ENCODE measurements at places on chromosomes 2 and 18. TPM values are rescaled to one million over a fixed set of nuclear protein-coding genes. Genes with fewer than 3 reads are reported as not detected.
A peak's percentile ranks its signal among the peaks of the same experiment; 100 is the strongest.

DNA sequence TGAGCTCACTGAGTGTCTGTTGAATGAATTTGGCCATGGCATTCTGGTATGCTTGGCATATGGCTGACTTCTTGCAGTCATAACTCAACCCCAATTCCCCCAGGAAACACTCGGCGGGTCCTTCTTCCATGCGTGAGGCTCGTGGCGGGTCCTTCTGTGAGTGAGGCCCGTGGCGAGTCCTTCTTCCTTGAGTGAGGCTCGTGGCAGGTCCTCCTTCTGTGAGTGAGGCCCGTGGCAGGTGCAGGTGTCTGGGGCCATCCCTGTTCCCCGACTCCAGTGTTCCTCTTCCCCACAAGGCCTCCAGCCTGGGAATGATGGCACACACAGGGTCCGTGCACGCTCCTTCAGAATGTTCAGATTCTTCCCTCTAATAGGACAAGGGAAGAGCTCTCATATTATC lies 169.0 kb downstream of the EIPR1 start:
- H3K4me1 ChIP-seq: no peaks in the 10 kb centered on the region
- no peak overlapping the region for H3K27ac ChIP-seq
- no peak overlapping the region for H3K4me3 ChIP-seq
- no peak for DNase-seq
- no peaks in the 10 kb centered on the region for H3K27me3 ChIP-seq

- no peaks in the 10 kb centered on the region for H3K36me3 ChIP-seq
- H3K27me3 ChIP-seq: no peaks in the 10 kb centered on the region
- no peak for DNase-seq
Observed at GRCh38 chr2:127096718-127097470, 10.1 kb downstream of the BIN1 start.

DNA sequence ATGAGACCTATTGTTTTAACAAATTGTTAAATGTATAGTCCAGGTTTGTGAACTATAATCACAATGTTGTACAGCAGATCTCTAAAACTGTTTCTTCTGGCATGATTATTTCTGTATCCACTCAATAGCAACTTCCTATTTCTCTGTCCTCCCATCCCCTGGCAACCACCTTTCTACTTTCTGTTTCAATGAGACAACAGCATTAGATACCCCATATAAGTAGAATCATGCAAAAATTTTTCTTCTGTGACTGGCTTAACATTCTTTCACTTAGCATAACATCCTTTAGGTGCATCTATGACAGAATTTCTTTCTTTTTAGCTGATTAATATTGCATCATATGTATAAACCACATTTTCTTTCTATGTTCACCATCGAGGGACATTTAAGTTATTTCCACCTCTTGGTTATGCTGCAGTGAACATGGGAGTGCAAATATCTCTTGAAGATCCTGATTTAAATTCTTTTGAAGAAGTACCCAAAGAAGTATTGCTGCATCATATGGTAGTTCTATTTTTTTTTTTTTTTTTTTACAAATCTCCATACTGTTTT lies 713.5 kb downstream of the LRP1B start:
- no peak overlapping the region for H3K4me3 ChIP-seq
- no peaks in the 10 kb centered on the region for H3K36me3 ChIP-seq
- H3K27ac ChIP-seq: no peak overlapping the region

DNA sequence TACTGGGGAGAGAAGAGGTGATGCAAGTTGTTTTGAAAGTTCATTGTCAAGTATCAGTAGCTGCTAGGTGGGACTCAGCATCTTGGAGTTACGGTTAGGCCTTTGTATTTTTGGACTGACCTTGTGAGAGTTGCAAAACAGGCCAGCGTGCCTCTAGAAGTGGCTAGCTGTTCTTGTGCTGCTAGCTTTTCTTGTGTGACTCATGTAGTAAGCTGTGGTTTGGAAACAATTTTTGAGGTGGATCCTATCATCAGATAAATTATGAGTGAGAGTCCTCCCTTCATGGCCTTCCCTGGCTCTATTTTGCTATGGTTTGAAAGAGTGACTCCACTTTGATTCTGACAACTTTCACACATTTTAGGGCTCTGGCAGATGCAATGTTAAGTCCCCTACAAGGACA lies 409.2 kb upstream of the HS6ST1 start:
- H3K27me3 ChIP-seq: no peaks in the 10 kb centered on the region
- H3K36me3 ChIP-seq: no peaks in the 10 kb centered on the region
- no peak overlapping the region for H3K4me3 ChIP-seq
- H3K27ac ChIP-seq: no peak overlapping the region

- no peaks in the 10 kb centered on the region for H3K27me3 ChIP-seq
- no peak overlapping the region for H3K27ac ChIP-seq
- H3K36me3 ChIP-seq: no peaks in the 10 kb centered on the region
- H3K4me3 ChIP-seq: no peak overlapping the region
Observed at GRCh38 chr2:72719416-72719815, 106.4 kb downstream of the EXOC6B start.

CD302 gene
- 0.75 TPM for total RNA-seq

- no peaks in the 10 kb centered on the region for H3K27me3 ChIP-seq
- DNase-seq: no peak
- no peak overlapping the region for H3K4me3 ChIP-seq
Observed at GRCh38 chr2:129906861-129907235, 72.6 kb upstream of the RAB6C start.

GRCh38 chr2:112272669-112273068 lies 2.7 kb upstream of the ZC3H6 start:
- no peaks in the 10 kb centered on the region for H3K36me3 ChIP-seq
- H3K27me3 ChIP-seq: no peaks in the 10 kb centered on the region
- peak overlapping the region; percentile 43 for H3K27ac ChIP-seq
- H3K4me3 ChIP-seq: no peak overlapping the region
- H3K4me1 ChIP-seq: peaks cover 14% of the 10 kb centered on the region

DNA sequence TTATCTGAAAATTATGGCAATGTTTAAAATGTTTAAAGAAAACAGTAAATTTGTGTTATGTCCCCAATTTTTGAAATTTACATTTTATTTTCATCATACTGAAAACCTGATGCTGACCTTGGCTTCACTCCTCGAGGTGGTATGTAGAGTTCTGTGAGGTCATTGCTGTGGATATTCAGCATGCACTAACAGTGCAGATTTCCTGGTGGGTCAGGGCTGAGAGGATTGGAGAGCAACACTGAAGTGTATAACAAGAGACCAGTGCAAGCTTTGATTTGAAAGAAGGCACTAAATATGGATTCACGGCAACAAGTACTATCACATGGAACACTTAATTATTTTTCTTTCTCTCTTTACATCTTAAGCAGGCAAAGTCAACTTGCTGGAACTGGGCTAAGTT lies 134.1 kb downstream of the SLC8A1 start:
- H3K4me3 ChIP-seq: no peak overlapping the region
- H3K27ac ChIP-seq: no peak overlapping the region
- H3K27me3 ChIP-seq: no peaks in the 10 kb centered on the region
- no peaks in the 10 kb centered on the region for H3K4me1 ChIP-seq
- H3K36me3 ChIP-seq: no peaks in the 10 kb centered on the region

GRCh38 chr2:121746071-121746578 lies 9.3 kb upstream of the TSN start:
- no peaks in the 10 kb centered on the region for H3K4me1 ChIP-seq
- no peak overlapping the region for H3K4me3 ChIP-seq
- no peaks in the 10 kb centered on the region for H3K27me3 ChIP-seq
- DNase-seq: no peak
- no peak overlapping the region for H3K27ac ChIP-seq

DNA sequence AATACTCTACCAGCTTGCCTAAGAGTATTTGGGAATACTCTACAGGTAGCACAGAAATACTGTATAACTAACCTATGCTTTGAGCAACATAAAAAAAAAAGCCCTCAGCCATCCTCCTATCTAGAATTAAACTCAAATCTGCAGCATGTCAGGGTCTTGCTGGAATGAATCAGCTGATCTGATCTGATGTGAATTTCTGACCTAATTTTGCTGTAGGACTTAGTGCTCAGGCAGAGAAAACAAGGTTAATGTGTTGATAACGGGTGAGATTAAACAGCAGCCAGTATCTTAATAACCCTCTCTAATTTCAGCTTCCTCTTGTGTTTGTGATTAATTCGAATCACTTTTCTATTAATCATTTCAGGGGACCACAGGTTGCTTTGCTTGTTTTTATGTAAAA lies 16.3 kb downstream of the NYAP2 start:
- H3K27ac ChIP-seq: no peak overlapping the region
- H3K4me3 ChIP-seq: no peak overlapping the region
- no peaks in the 10 kb centered on the region for H3K27me3 ChIP-seq
- no peaks in the 10 kb centered on the region for H3K4me1 ChIP-seq
- no peaks in the 10 kb centered on the region for H3K36me3 ChIP-seq

MYOM1 gene
- total RNA-seq: 1.2 TPM

DNA sequence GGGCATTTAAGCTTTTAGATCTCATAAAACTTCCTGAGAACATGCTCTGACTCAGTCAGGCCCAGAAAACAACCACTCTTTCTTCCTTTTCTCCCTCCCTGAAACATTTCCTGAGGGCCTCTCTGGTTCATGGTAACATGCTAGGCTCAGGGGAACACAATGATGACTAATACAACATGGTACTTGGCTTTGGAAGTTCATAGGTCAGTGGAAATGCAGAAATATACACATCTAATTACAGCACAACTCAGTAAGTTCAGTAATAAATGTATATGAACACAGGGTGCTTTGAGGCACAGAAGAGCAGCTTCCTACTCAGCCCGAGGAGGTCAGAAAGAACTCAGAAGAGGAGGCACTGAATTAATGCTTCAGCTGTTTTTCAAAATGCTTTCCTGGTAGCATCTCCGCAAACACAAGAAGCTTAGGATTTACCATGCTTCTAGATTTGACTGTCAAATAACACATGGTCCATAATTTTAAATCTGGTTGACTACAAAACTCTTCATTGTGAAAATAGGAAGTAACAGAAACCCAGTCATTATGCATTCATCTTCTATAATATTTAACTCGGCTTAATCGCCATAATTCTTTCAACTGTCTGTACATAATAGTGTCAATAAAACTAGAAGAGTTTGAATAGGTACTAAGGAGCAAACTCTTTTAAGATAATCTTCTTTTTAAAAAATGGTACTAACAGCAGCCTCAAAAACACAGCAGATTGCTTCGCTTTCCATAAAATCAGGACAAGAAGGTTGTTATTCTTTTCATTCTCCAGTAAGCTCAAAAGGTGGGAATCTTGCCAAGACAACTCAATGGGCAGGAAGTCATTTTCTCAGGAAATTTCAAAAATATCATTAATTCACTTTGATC lies 251.3 kb downstream of the DLGAP1 start:
- H3K4me1 ChIP-seq: no peaks in the 10 kb centered on the region
- no peak overlapping the region for H3K4me3 ChIP-seq
- H3K36me3 ChIP-seq: no peaks in the 10 kb centered on the region
- no peak for DNase-seq
- no peak overlapping the region for H3K27ac ChIP-seq
- H3K27me3 ChIP-seq: no peaks in the 10 kb centered on the region

ABHD1 gene
- 0.33 TPM for total RNA-seq

GRCh38 chr18:36446059-36446458 lies 148.5 kb downstream of the FHOD3 start:
- H3K27ac ChIP-seq: no peak overlapping the region
- no peaks in the 10 kb centered on the region for H3K36me3 ChIP-seq
- no peak for DNase-seq
- no peaks in the 10 kb centered on the region for H3K4me1 ChIP-seq

POTEJ gene
- not detected for total RNA-seq

DNA sequence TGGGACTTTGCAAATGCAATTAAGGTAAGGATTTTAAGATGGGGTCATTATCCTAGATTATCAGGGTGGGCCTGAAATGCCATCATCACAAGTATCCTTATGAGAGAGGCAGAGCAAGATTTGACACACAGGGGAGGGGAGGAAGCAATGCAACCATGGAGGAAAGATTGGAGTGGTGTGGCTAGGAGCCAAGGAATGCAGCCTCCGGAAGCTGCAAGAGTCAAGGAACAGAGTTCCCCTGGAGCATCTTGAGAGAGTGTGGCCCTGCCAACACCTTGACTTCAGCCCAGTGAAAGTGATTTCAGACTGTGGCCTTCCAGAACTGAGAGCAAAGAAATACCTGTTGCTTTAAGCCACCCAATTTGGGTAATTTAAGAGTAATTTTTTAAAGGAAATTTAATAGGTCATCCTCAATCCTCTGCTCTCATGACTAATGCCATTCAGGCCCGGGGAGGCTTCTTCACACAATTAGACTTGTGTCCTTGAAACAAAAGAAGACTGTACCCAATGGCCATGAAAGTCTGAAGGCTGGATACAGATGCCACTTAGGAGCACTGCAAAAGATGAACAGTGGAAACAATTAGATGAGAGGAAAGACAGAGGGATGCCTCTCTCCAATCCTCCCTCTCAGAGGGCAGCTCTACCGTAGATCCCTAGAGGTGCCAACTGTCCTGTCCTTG lies 250.3 kb upstream of the ID2 start:
- peaks cover 13% of the 10 kb centered on the region for H3K4me1 ChIP-seq
- DNase-seq: no peak
- H3K4me3 ChIP-seq: no peak overlapping the region
- no peak overlapping the region for H3K27ac ChIP-seq

DNA sequence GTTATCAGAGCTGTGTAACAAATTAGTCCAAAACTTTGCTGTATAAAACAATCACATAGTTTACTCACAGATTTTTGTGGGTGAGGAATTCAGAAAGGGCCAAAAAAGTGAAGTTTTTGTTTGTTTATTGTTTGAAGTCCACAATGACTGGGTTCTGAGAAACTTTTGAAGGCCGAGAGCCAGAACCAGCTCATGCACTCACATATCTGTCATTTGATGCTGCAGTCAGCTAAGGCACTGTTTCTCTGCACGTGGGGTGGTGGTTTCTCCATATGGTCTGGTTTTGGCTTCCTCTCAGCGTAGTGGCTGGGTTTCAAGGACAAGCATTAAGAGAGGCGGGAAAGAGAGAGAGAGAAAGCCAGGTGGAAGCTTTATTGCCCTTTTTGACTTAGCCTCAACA lies 131.8 kb downstream of the TWIST2 start:
- H3K4me3 ChIP-seq: no peak overlapping the region
- H3K4me1 ChIP-seq: no peaks in the 10 kb centered on the region
- no peaks in the 10 kb centered on the region for H3K36me3 ChIP-seq
- no peak for DNase-seq

GRCh38 chr2:169069341-169069740 lies at the start of gene DHRS9:
DHRS9 (plus strand) TSS chr2:169069563; CDS start chr2:169081582, 12,019 bp downstream.
- H3K27ac ChIP-seq: no peak within 1 kb of the TSS
- no peak for DNase-seq
- H3K4me1 ChIP-seq: no peaks in the 10 kb centered on the region
- H3K27me3 ChIP-seq: no peaks in the 10 kb centered on the region
- no peaks in the 10 kb centered on the region for H3K36me3 ChIP-seq

SRD5A2 gene
- not detected for total RNA-seq

BUB1 gene
- 49.5 TPM for total RNA-seq

GPAT2 gene
- 36.2 TPM for total RNA-seq

GRCh38 chr2:32430804-32431203 lies 74.0 kb downstream of the BIRC6 start:
- H3K4me1 ChIP-seq: peaks cover 3% of the 10 kb centered on the region
- H3K27ac ChIP-seq: no peak overlapping the region
- H3K36me3 ChIP-seq: peaks cover 18% of the 10 kb centered on the region
- H3K27me3 ChIP-seq: no peaks in the 10 kb centered on the region

DNA sequence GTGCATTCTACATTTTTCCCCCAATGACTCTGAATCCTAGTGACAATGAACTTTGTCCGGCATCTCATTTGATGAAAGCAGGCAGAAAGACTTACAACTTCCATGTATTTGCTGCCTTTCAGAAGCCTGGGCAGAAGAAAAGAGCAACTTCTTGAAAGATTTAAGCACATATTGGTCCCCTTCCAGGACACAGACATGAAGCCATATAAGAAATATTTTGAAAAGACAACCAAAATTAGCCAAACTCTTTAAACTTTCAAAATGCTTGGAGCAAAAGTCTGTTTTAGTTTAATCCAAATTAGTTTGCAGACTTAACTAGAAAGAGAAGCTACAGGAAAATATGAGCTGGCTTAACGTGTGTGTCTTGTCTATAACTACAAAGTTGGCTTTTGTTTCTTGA lies 492.5 kb downstream of the NR4A2 start:
- H3K36me3 ChIP-seq: no peaks in the 10 kb centered on the region
- DNase-seq: no peak
- no peak overlapping the region for H3K4me3 ChIP-seq
- H3K27ac ChIP-seq: no peak overlapping the region

PTPN18 gene
- 55.1 TPM for total RNA-seq
